NCI-H2107 (cell line): ENCODE measurements at places on chromosomes 12 and 14.

- no peak for DNase-seq
These were observed 82.1 kb downstream of the KIF26A start for GRCh38 chr14:104220215-104221070.

DNA sequence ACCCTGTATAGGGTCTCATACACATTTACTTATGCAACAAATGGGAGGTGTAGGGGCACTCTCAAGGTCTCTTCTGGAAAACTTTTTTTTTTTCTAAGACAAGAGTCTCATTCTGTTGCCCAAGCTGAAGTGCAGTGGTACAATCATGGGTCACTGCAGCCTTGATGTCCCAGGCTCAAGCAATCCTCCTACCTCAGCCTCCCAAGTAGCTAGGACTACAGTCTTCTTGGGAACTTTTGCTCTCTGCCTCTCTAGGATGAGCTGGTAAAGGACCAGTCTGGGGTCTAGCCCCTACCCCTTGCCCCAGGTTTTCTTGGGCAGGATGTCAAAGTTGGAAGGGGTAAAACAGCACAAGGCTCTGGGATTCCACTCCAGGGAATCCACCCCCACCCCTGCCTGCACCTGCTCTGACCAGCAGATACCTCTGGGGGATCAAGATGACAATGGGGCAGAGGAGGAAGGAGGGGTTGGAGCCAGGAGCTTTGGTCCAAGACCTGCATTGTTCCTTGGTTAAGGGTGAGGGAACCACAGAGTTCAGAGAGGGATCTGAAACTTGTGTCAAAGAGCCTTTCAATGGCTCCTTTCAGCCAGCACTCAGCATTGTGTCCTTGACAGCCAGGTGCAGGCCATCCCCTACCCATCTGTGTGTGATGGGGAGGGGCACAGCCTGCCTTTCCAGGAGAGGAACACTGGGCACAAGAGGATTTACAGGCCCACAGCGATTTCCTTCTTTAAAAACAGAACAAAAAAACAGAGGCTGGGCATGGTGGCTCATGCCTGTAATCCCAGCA is 12.2 kb downstream of the CTDSP2 start:
- no peak for DNase-seq

DNA sequence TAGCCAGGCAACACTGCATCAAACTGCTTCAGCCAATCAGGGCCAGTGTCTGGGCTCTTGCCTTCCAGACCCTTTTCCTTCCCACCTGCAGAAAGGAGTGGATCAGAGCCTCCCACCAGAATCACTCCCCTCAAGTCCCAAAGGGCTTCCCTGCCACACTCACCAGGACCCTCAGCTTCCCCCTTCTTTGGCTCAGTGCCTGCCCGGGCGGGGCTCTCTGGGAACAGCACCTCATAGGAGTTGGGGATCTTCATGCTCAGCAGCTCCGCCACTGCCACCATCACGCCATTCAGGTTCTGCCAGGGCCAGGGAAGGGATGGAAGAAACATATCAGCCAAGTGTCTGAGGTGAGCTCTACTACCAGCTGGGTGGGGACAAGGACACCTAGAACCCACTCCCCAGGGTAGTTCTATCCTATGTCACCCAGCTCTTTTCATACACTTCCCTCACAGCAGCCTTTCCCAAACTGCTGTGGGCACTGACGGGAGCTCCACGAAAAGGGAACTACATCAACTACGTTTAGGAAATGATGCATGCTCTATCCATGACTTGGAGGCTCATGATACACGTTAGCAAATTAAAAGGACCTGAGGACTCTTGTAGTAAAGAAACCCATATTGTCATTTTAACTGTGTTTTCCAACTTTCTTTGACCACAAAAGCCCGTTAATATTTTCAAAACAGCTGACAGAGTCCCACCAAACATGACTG is 9.4 kb upstream of the PRKAG1 start:
- no peak for DNase-seq

GRCh38 chr12:117850048-117850447 is 118.7 kb downstream of the KSR2 start:
- no peak for DNase-seq

GRCh38 chr12:66877925-66878324 is 199.0 kb upstream of the GRIP1 start:
- no peak for DNase-seq

DNA sequence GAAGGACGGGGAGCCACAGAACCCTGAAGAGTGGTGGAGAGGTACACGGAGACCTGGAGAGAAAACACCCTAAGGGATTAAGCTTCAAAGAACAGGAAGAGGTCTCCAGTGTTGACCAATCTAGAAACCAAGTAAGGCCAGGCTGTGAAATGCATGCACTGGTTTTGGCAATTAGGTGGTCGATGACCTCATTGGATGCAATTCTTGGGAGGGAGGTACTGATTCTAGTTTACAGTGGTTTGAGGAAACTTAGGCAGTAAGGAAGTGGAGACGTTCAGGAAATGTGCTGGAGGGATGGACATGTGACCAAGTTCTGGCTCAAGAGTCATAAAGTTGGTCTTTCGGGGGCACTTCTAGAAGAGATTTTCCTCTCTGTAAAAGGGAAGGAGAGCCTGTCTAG is 91.3 kb upstream of the CEP83 start:
- no peak for DNase-seq
